ENCODE measurements at places on chromosomes 7 and 10.

DNA sequence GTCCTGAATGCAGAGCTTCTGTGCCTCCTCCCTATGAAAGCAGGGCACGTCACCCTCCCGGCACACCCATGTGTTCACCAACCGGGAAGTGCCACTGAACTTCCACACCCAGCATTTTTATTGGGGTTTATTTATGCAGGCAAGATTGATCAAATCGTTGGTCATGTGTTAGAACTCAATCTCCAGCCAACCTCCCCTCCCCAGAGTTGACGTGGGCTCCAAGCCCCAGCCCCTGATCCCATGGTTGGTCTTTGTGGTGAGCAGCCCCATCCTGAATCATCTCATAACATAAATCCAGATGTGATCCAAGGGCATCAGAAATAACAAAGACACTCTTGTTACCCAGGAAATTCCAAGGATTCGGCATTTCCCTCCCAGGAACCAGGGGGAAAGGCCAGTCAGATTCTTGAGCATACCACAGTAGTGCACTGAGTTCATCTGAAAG, 151.2 kb downstream of the TPST1 start:
- H3K36me3 ChIP-seq, result no peaks in the 10 kb centered on the region
- H3K27ac ChIP-seq, result no peak overlapping the region
- no peaks in the 10 kb centered on the region for H3K27me3 ChIP-seq
- no peaks in the 10 kb centered on the region for H3K4me1 ChIP-seq
- no peak overlapping the region for H3K4me3 ChIP-seq

DNA sequence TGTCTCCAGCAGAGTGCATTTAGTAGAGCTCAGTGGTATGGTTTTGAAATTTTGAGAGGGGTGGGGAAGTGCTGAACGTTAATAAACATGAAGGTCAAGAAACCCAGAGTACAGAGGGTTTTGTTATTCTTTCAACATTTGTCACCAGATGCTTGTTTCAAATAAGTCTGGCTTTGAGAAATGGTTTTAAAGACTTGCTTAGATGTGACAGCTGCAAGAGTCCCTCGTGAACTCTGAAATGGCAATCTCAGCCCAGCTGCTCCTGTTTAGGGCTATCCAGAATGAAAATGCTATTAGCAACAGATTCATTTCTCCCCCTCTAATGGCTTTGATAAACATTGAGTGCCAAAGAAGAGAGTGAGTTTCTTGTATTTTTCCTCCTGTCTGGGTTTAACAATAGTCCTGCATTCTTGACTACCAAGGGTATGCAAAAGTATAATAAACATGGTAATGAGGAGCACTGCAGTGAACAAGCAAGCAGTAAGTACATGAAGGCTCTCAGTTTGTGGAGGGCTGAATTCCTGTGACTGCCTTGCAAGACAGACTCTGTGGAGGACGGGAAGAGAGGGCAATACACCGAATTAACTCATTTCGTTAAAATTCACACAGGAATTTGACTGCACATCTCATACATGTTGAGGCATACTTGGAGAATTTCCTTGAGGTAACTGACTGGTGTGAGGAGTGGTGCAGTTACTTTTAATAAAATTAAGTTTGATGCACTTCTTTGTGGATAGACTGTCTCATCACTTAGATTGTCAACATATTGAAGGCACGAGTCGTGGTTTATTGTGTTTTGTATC, 490.9 kb downstream of the REEP3 start:
- no peaks in the 10 kb centered on the region for H3K36me3 ChIP-seq
- H3K4me1 ChIP-seq, result no peaks in the 10 kb centered on the region
- H3K27me3 ChIP-seq, result no peaks in the 10 kb centered on the region
- DNase-seq, result no peak

GRCh38 chr10:37489658-37490003, 364.2 kb downstream of the ANKRD30A start:
- H3K27me3 ChIP-seq, result no peaks in the 10 kb centered on the region
- no peak for DNase-seq
- H3K4me3 ChIP-seq, result no peak overlapping the region
- no peaks in the 10 kb centered on the region for H3K36me3 ChIP-seq
- H3K27ac ChIP-seq, result no peak overlapping the region

DNA sequence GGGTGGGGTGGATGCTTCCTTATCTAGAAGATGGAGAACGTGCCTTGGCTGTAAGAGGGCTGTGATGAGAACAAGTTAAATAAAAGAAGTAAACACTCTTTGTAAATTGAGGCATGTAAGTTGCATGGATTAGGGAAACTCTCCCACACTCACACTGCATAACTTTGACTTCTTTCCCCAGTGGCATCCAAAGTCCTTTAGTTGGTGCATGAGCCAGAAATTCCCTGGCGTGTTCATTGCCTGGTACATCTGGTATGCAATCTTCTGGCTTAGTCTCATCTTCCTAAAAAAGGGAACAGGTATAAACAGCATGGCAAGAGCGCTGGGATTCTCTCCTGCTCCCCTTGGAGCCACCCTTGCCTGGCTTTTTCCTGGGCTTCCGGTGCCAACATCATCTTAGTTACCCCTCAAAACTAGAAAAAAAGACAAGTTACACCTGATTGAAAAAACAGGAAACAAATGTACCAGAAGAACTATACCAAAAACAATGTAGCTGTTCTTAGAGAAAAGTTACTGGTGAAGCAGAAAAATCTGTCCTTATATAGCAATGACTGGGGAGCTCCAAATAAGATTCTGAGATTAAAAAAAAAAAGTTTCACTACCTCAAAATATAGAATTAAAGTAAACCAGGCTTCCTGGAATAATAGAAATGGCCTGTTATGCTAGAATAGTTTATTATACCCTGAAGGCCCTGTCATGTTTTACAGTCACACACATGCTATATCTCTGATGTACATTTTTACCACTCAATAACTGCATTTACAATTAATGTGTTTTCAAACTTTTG, 9.9 kb downstream of the RP9 start:
- DNase-seq, result no peak
- no peaks in the 10 kb centered on the region for H3K27me3 ChIP-seq
- H3K36me3 ChIP-seq, result peaks cover 36% of the 10 kb centered on the region
- H3K27ac ChIP-seq, result no peak overlapping the region
- H3K4me3 ChIP-seq, result no peak overlapping the region

DNA sequence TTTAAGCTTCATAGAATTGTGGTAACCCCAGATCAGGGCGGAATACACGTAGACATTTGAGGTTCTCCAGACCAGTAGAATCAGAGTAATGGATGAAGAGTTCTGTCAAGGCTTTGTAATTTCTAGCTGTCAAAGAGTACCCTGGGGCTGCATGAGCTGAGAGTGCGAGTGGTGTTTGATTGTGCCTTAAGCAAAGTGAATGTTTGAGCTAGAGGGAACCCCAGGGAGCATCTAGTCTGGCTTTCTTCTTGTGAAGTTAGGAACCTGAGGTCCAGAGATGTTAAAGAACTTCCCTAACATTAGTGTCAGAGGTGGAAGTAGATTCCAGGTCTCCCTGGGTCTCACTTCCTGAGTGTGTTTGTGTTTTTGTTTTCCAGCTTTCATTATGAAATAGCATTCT, 212.3 kb upstream of the FZD1 start:
- H3K4me1 ChIP-seq, result no peaks in the 10 kb centered on the region
- DNase-seq, result no peak
- H3K36me3 ChIP-seq, result no peaks in the 10 kb centered on the region
- H3K27ac ChIP-seq, result no peak overlapping the region
- H3K4me3 ChIP-seq, result no peak overlapping the region
- no peaks in the 10 kb centered on the region for H3K27me3 ChIP-seq

GRCh38 chr10:129331839-129332220, 135.2 kb upstream of the MGMT start:
- H3K4me1 ChIP-seq, result no peaks in the 10 kb centered on the region
- no peak overlapping the region for H3K27ac ChIP-seq
- no peaks in the 10 kb centered on the region for H3K36me3 ChIP-seq
- H3K4me3 ChIP-seq, result no peak overlapping the region
- no peak for DNase-seq

GRCh38 chr7:99191869-99192596, 15.9 kb downstream of the KPNA7 start:
- no peak overlapping the region for H3K4me3 ChIP-seq
- no peak overlapping the region for H3K27ac ChIP-seq
- DNase-seq, result no peak
- no peaks in the 10 kb centered on the region for H3K27me3 ChIP-seq

GRCh38 chr7:41869997-41870396, 167.1 kb upstream of the INHBA start:
- H3K27ac ChIP-seq, result no peak overlapping the region
- H3K4me3 ChIP-seq, result no peak overlapping the region
- DNase-seq, result no peak
- peaks cover 14% of the 10 kb centered on the region for H3K36me3 ChIP-seq
- peaks cover 27% of the 10 kb centered on the region for H3K4me1 ChIP-seq
- peaks cover 19% of the 10 kb centered on the region for H3K27me3 ChIP-seq

GRCh38 chr10:54666192-54666591, 134.8 kb downstream of the PCDH15 start:
- H3K27me3 ChIP-seq, result no peaks in the 10 kb centered on the region
- DNase-seq, result no peak
- H3K4me1 ChIP-seq, result no peaks in the 10 kb centered on the region
- no peaks in the 10 kb centered on the region for H3K36me3 ChIP-seq

DNA sequence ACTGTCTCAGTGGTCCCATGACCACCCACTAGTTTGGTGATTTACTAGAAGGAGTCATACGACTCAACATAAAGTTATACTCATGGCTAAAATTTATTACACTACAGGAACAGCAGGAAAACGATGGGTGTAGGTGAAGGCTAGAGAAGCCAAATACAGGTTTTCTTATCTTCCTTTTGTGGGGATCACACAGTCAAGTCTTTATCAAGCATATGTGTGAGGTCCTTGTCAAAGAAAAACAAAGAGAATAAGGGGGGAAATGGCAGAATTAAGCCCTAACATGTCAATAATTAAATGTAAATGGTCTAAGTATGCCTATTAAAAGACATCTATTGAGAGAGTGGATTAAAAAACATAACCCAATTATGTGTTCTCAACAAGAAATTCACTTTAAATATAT, 47.8 kb upstream of the UBN2 start:
- H3K36me3 ChIP-seq, result peaks cover 2% of the 10 kb centered on the region
- DNase-seq, result no peak
- H3K4me1 ChIP-seq, result peaks cover 8% of the 10 kb centered on the region

DNA sequence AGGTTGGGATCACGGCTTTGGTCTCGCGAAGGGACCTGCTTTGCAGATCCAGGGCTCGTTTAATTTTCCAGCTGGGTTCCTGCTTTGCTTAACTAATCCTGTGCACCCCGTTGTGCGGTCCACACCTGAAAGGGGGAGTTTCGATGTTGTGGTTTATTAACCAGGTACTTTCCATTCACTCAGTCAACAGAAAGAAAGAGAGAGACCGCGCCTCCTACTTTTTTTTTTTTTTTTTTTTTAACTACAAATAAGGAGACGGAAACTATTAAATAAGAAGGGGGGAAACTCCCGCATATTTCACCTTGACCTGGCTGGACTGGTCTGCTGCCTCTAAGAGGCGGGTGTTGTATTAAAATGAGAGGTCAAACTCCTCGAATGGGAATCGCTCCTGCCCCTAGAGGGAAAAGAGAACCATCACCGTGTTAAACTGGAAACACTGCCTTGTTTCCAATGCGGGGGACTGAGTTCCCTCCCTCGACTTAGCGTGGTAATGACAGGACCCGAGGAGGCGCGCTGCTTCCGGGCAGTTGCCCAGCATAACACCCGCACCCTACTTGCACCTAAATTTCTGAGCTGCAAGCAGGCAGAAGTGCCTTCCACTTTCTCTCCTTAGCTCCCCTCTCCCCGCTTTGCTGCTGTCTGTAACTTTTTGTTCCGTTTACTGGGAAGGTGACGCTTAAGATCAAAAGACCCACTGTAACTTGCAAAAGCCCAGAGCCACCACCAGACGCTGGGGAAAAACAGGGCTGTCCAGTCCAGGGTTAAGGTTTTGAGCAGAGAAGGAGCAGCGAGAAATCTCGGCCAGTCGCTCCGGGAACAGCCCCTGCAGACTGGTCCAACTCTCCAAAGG, 1.1 kb upstream of the ITGB8 start:
- H3K4me3 ChIP-seq, result peak overlapping the region; percentile 72
- no peaks in the 10 kb centered on the region for H3K36me3 ChIP-seq
- peak; percentile 23 for DNase-seq
- no peak overlapping the region for H3K27ac ChIP-seq

- no peaks in the 10 kb centered on the region for H3K36me3 ChIP-seq
- no peak overlapping the region for H3K27ac ChIP-seq
- DNase-seq, result no peak
- no peaks in the 10 kb centered on the region for H3K4me1 ChIP-seq
- no peak overlapping the region for H3K4me3 ChIP-seq
These were observed 397.2 kb downstream of the SUGCT start for GRCh38 chr7:40531956-40532355.

GRCh38 chr7:7438851-7439250, 96.8 kb downstream of the COL28A1 start:
- H3K4me3 ChIP-seq, result no peak overlapping the region
- H3K27me3 ChIP-seq, result no peaks in the 10 kb centered on the region
- H3K4me1 ChIP-seq, result no peaks in the 10 kb centered on the region
- no peak for DNase-seq
- no peaks in the 10 kb centered on the region for H3K36me3 ChIP-seq
- no peak overlapping the region for H3K27ac ChIP-seq

GRCh38 chr10:78944723-78945312, 123.9 kb upstream of the ZMIZ1 start:
- peaks cover 6% of the 10 kb centered on the region for H3K27me3 ChIP-seq
- no peak overlapping the region for H3K4me3 ChIP-seq
- no peak overlapping the region for H3K27ac ChIP-seq
- no peak for DNase-seq

GRCh38 chr10:121975295-121976086, 474 bp upstream of the NSMCE4A start:
- H3K4me3 ChIP-seq, result peak overlapping the region; percentile 61
- peaks cover 14% of the 10 kb centered on the region for H3K4me1 ChIP-seq
- DNase-seq, result no peak
- H3K27me3 ChIP-seq, result no peaks in the 10 kb centered on the region

- no peaks in the 10 kb centered on the region for H3K27me3 ChIP-seq
- no peaks in the 10 kb centered on the region for H3K4me1 ChIP-seq
- no peak overlapping the region for H3K4me3 ChIP-seq
- no peak for DNase-seq
- H3K36me3 ChIP-seq, result no peaks in the 10 kb centered on the region
These were observed 140.8 kb downstream of the TSPAN12 start for GRCh38 chr7:120717166-120717565.

DNA sequence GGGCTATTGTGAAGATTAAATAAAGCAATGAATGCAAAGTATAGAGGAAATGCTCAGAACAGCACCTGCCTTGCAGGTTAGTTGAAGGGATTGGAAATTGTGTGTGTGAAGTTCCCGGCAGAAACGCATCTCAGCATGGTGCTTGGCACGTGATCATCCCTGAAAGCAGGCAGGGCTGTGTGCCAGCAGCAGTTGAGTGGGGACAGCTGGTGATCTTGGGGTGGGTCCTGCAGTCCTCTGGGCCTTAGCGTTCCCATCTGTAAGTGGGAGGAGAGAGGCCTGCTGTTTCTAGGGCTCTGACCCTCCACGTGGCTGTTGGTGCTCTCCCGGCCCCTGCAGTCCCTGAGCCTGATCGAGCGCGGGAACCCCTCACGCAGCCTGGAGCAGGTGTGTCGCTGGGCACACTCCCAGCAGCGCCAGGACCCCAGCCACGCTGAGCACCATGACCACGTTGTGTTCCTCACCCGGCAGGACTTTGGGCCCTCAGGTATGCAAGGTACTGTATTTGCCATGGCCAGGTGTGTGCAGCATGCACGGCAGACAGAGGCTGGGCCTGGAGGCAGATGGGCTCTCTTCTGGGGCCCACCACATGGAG, 55.3 kb downstream of the TBATA start:
- H3K4me1 ChIP-seq, result peaks cover 3% of the 10 kb centered on the region
- no peaks in the 10 kb centered on the region for H3K36me3 ChIP-seq
